ENCODE measurements at places on chromosomes 3 and 15. TPM values are rescaled to one million over a fixed set of nuclear protein-coding genes. Genes with fewer than 3 reads are reported as not detected.

Gene GASK1A
- total RNA-seq: 0.38 TPM

Gene GRK7
- total RNA-seq: under 0.01 TPM

Gene UBE3A
- total RNA-seq: 66.6 TPM

Gene GABRA5
- not detected for total RNA-seq

Gene BCL2A1
- total RNA-seq: 0.19 TPM

Gene GPR15
- total RNA-seq: not detected

Gene LEO1
- 31.9 TPM for total RNA-seq

Gene P2RY12
- total RNA-seq: not detected

Gene TIMP4
- 0.09 TPM for total RNA-seq

Gene NPTN
- 102 TPM for total RNA-seq

Gene TGM4
- total RNA-seq: 0.09 TPM

Gene POC1A
- 6.8 TPM for total RNA-seq

Gene FAM98B
- 10.7 TPM for total RNA-seq

Gene FEZF2
- total RNA-seq: not detected

Gene GNL3
- 123 TPM for total RNA-seq

Gene ZNF662
- total RNA-seq: 0.36 TPM

Gene NLGN1
- total RNA-seq: 32.2 TPM

Gene BTLA
- total RNA-seq: not detected

Gene ADIPOQ
- total RNA-seq: under 0.01 TPM

Gene CCR8
- total RNA-seq: not detected

Gene CCNDBP1
- 53.8 TPM for total RNA-seq

Gene GP5
- total RNA-seq: not detected

Gene ATP2B2
- not detected for total RNA-seq

Gene CFAP100
- total RNA-seq: not detected

Gene PLS1
- total RNA-seq: 1.5 TPM

Gene THSD4
- total RNA-seq: 20.1 TPM

Gene ITIH1
- total RNA-seq: not detected

Gene NRROS
- 1.9 TPM for total RNA-seq

Gene CDC25A
- total RNA-seq: 5.9 TPM

Gene NPAP1
- total RNA-seq: not detected

Gene GOLGA8H
- 0.90 TPM for total RNA-seq

Gene GOLGA8S
- total RNA-seq: 0.09 TPM

Gene AADACL2
- not detected for total RNA-seq

Gene SEMA7A
- total RNA-seq: 2.0 TPM

Gene TMEM41A
- 9.4 TPM for total RNA-seq

Gene EFHB
- 0.27 TPM for total RNA-seq

Gene SGO1
- 5.2 TPM for total RNA-seq

Gene SV2B
- 0.18 TPM for total RNA-seq

Gene C3orf49
- total RNA-seq: not detected

Gene MRPS11
- total RNA-seq: 45.9 TPM

Gene AHSG
- not detected for total RNA-seq

Gene ZNF385D
- 0.27 TPM for total RNA-seq

Gene FBXW12
- not detected for total RNA-seq

Gene UBA7
- total RNA-seq: 14.2 TPM

Gene LTF
- total RNA-seq: 0.09 TPM

Gene FBXO40
- not detected for total RNA-seq

Gene STAB1
- total RNA-seq: 278 TPM

Gene ALDH1A2
- 5.6 TPM for total RNA-seq

Gene NUP210
- 0.28 TPM for total RNA-seq
